ENCODE measurements at places on chromosomes 13 and 19.

- no peak for DNase-seq
These were observed 22.0 kb upstream of the POU4F1 start for GRCh38 chr13:78625384-78625783.

GRCh38 chr13:113769106-113769505 is 10.1 kb downstream of the TMEM255B start:
- no peak for DNase-seq

GRCh38 chr19:13958043-13958442 is 5.7 kb downstream of the DCAF15 start:
- DNase-seq: no peak

DNA sequence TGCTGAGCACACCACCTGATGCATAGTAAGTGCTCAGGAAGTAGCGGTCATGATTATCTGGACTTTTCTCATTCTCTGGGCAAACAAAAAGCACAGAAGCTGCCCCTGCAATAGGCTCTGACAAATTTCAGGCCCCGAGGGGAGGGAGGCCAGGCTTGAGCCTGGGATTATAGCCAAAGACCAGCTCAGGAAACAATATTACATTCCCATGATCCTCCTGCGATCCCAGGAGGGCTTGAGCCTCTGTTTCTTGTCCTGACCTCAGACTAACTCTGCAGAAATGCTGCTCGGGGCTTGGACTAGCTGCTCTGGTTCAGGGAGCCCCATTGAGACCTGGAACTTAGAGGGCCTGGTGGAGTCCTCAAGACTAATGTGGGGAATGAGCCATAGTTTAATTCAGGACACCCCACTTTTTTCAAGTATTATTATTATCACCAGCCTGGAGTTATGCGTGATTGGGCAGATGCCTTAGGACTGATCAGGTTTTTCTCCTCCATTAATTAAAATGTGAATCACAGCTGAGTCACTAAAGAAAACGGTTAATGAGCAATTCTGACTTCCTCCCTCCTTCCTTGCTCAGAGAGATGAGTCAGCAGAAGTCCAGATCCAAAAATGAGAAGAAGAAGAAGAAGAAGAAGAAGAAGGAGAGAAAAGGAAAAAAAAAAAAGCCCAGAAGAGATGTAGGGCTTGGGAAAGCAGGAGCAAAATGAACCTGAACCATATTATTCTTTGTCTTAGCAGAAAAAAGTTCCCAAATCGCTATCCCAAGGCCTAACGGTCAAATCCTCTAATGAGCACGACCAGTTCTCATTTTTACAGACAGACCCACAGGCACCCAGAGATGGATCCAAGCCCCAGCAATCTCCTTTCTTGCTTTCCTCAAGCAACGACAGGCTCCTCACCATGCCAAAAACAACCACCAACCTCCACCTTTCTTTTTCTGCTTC is 107.2 kb downstream of the CACNA1A start:
- no peak for DNase-seq

DNA sequence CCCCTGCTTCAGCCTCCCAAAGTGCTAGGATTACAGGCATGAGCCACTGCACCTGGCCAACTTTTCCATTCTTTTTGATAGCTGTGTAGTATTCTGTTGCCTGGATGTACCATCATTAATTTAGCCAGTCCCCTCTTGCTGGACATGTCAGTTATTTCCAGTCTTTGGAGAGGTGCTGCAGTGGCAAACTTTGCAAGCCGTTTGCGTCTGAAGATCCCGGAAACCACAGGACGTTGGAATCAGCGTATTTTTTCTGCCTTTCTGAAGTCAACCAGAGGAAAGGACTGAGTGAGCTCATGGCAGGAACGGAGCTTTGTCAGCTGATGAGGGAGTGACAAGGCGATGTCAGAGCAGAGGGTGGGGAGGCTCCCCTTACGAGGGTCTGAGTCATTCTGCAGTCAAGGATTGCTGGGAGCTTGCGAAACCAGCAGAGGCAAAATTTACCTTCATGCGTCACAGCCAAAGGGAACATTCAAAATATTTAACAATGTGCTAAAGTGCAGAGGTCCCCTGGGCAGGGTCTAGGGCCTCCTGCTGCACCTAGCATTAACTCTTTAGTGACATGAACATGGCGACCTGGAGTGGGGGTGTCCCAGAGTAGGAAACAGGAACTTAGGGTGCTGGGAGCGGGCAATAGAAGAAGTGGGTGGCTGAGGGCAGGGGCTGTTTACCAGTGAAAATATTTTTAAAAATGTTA is 5.6 kb downstream of the C5AR1 start:
- no peak for DNase-seq

DNA sequence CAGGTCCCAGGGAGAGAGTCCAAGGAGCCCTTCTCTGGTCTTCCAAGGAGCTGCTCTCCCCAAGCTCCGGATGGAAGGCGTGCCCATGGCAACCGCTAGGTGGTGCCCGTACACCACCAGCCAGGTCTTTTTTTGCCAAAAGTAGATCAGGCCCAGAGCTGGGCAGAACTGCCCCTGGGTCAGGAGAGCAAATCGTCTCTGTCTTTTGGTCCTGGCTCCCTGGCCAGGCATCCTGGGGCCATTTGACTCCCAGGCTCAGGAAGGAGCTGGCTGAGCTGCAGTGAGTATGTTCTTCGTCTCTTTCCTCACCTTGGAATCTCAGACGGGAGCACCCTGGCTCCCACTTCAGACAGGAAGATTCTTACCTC is 24.6 kb upstream of the BCL3 start:
- DNase-seq: no peak

GRCh38 chr13:109166804-109167203 is 537.4 kb downstream of the MYO16 start:
- DNase-seq: no peak

GRCh38 chr19:41302624-41303351 is 7.2 kb upstream of the CCDC97 start:
- DNase-seq: no peak
